ENCODE measurements at places on chromosomes 13 and 19.

DNA sequence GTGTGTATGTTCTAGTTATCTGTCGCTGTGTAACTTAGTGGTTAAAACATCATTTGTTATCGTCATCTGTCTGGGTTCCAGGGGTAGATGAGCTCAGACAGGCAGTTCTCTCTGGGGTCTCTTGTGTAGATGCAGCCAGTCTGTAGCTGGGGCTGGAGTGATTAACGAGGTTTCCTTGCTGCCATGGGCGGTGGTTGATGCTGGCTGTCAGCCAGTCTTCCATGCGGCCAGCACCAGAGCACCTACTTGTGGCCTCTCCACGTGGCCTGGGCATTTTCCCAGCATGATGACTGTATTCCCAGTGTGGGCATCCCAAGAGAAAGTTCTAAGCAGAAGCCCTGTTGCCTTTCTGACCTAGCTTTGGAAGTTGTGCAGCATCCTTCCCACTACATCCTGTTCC is 10.7 kb downstream of the ERCC5 start:
- DNase-seq, result no peak

- no peak for DNase-seq
Observed at GRCh38 chr19:30539981-30540380, 167.8 kb downstream of the ZNF536 start.

DNA sequence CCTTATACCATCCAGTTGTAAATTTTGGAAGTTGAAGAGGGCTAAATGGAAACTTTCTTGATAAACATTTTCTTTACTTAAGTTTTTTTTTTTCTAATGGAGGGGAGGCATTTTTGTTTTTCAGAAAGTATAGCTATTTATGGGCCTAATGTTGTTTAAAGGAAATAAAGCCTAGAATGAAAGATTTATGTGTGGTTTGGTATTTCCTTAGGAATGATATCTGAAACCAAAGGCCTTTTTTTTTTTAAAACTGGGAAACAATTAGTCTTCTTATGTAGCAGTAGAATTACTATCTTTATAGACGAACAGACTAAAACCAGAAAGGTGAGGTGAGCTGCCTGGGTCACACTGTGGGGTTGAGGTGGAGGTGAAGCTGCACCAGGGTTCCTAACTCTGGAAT is 80.1 kb downstream of the ESD start:
- DNase-seq, result no peak

DNA sequence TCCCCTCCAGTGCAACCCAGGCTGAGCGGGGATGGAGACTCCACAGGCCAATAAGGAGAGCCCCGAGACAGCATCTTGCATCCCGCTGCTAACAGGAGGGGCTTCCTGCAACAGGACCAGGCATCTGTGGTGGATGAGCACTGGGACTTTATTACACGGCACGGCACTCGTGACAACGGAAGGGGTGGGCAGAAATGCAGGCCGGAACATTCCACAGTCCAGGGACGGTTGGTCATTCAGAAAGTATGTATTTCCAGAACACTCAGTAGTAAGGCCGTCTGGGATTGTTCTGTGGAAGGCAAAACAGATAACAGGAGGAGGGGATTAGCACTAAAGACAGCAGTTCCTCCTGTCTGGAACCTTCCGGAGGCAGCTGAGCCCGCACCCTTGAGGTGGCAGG is 3.3 kb upstream of the TM6SF2 start:
- DNase-seq, result no peak

DNA sequence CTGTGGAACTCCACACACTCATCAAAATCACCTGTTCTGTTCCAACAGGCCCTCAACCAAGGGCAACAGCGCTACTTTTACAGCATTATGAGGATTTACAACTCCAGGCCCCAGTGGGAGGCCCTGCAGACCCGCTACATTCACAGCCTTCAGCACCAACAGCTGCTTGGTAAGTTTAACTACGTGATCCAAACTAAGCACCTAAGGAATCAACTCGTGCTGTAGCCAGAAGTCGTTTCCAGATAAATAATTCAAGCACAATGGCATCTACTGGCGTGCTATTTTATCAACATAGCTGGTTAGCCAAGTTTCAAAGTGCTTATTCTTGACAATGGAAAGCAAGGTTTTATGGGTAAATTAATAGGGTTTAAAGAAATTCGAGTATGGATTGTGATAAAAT is 5.3 kb downstream of the FAM216B start:
- no peak for DNase-seq

- no peak for DNase-seq
Observed at GRCh38 chr13:44433863-44434765, 60.5 kb downstream of the SERP2 start.
